ENCODE measurements at places on chromosomes 12 and 14. TPM values are rescaled to one million over a fixed set of nuclear protein-coding genes. Genes with fewer than 3 reads are reported as not detected.

The SERPINA6 gene
- total RNA-seq: not detected

The OVCH1 gene
- 0.07 TPM for total RNA-seq

The TAOK3 gene
- 34.1 TPM for total RNA-seq

The INHBC gene
- not detected for total RNA-seq

The PIWIL1 gene
- not detected for total RNA-seq

The IAPP gene
- total RNA-seq: 0.10 TPM

Data from smooth muscle cell of the pulmonary artery (primary cell).